ENCODE measurements at places on chromosomes 6 and 20.

- DNase-seq = no peak
These were observed 520.9 kb downstream of the CD83 start for GRCh38 chr6:14638435-14638905.

DNA sequence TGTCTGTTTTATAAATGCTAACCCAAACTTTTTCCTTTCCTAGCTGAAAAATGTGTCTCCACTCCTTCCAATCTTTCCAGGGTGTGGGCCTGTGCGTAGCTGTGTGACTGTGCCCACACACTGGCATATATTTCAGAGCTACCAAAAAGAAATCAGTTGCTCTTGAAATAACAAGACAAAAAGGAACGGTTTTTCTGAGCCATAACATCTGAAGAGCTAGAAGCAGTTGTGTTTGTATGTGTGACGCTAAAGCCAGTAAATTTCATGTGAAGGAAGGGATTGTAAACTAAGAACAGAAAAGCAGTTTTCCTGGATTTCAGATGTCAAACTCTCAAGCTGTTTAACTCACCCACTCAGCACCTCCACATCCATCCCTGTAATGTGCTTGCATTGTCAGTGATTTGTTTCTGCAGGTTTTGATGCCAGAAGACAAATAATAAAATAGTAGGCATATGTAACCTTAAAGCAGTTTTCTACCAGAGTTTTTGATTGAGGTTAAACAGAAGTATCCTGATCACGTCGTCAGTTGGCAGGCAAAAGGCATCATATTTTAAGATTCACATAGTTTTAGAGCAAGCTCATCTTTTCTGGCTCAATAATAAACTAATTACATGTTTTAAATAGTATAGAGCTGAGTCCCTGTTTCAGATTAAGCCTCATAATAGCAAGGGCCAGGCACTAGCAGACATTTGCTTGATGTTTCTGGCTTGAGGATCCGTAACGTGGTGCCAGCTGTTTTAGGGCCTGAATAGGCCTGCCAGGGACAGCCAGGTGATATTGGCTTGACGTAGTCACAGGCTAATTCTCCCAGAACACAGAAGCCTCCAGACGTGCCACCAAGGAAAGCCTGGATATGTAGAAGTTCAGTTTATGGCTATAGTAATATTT is 90.9 kb downstream of the FOXO3 start:
- DNase-seq = no peak

GRCh38 chr6:24060982-24061754 is 64.8 kb upstream of the NRSN1 start:
- DNase-seq = no peak

GRCh38 chr20:5195655-5196054 is 68.8 kb downstream of the CDS2 start:
- no peak for DNase-seq

DNA sequence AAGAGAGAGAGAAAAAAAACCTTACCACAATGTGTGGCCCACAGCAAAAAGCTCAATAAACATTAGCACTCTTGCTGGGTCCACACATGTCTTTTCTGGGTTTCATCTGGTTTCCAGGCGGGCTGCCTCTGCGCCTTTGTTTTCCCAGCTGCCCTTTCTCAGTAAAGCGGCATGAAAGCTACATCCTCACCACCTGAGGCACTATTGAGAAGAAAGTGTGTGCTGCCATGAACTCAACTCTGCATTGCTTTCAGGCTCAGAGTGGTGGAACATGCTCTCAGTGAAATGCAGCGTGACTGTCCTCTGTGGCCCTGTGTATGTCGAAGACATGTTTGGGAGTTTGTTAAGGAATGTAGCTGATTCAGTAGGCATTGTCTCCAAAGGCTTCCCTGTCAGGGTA is 102.3 kb downstream of the LYRM2 start:
- no peak for DNase-seq

DNA sequence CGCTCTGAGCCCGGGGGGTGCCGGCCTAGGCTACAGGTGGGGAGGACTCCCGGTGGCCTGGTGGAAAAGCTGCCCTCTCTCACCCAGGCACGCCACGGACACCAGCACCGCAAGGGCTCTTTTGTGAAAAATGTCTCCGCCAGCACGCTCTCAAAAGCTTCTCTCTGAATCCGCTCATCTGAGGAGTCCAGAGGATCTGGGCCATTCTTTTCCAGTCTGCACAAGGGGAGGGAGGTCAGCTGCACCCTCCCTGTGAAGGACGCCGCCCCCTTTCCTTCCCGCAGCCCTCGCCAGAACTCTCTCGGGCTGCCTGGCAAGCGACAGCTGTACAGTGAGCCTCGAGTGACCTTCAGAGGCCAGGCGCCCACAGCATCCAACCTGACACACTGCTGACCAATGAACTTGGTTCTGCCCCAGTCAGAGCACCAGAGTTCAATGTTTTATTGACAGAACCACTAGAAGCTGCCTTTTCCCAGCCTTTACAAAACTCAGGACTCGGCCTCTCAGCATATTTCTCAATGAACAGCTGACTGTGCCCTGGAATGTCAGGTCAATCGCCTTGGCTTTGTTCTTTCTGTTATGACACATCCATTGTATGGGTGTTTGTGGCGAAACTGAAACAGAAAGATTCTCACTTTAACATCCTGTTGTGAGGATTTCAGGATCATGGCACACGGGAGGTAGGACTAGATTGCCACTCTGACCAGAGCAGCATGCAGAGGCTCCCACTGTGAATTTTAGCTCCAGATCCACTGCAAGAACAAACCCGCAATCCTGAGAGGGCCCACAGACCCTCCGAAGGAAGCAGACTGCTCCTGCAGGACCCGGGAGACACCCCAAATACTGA is 26.7 kb downstream of the SERPINB9 start:
- no peak for DNase-seq

DNA sequence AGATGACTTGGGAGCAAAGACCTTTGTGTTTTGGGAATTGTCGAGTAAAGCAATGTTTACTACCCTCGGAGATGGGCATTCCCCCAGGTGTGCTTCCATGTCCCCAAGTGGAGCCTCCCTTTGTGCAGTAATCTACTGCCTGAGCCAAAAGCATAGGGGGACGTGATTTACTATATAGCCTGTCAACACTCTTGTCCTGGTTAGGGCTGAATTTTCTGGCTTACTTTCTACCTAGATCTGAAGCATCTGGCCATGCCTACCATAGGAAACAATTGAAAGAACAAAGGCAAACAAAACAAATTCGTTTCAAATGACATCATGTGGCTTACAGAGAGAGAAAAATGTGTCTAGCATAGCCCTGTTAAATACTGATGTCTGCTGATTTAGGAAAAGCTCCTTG is 350.6 kb downstream of the SAMD5 start:
- no peak for DNase-seq

GRCh38 chr6:138429761-138430160 is 25.7 kb downstream of the HEBP2 start:
- no peak for DNase-seq

DNA sequence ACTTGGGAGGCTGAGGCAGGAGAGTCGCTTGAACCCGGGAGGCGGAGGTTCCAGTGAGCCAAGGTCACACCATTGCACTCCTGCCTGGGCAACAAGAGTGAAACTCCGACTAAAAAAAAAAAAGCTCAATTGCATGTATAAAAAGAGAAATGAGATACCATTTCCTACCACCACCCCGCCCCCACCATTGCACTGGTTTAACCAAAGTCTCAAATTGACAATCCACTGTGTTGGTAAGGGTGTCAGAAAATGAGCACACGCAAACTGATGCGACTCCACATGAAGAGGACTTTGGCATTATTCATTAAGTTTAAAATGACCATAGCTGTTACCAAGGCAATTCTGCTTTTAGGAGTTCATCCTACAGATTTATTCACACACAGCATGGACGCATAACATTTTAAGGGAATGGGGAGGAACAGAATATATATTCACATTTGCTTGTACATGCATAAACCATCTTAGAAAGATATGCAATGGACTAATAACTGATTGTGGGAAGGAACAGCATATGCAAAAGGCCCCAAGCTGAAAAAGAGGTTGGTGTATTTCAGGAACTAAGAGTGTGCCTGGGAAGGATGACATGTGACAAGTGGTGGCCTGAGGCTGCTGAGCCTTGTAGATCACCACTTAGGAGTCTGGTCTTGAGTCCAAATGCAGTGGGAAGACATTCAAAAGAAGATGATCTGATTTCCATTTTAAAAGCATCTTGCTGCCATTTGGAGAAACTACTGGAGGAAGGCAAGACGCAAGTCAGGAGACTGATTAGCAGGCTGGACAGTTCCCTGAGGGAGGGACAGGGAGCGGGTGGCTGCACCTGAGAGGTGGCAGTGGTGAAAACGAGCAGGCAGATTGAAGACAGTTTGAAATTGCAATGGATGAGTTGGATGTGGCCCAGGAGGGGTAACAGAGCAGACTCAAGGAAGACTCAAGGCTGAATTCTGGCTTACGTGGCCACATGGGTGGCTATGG is 37.2 kb upstream of the PTPN1 start:
- no peak for DNase-seq

GRCh38 chr6:26452631-26453235 is 5.0 kb upstream of the BTN2A1 start:
- no peak for DNase-seq

- no peak for DNase-seq
These were observed 56.4 kb downstream of the CCN2 start for GRCh38 chr6:131894493-131895424.

- no peak for DNase-seq
These were observed 207.4 kb upstream of the LRFN2 start for GRCh38 chr6:40794586-40794985.

- no peak for DNase-seq
These were observed 181.9 kb downstream of the ERMARD start for GRCh38 chr6:169933251-169933821.

DNA sequence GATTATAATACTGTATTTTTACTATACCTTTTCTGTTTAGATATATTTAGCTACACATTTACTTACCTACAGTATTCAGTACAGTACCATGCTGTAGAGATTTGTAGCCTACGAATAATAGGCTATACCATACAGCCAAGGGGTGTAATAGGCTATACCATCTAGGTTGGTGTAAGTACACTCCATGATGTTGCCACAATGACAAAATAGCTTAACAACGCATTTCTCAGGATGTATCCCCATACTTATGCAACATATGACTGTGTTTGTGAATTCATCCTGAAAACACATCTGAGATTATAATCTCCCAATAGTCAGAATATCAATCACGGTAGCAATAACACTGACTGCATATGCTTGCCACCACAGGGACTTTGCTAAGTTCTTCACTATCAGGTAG is 20.7 kb downstream of the B4GALT5 start:
- DNase-seq = no peak

DNA sequence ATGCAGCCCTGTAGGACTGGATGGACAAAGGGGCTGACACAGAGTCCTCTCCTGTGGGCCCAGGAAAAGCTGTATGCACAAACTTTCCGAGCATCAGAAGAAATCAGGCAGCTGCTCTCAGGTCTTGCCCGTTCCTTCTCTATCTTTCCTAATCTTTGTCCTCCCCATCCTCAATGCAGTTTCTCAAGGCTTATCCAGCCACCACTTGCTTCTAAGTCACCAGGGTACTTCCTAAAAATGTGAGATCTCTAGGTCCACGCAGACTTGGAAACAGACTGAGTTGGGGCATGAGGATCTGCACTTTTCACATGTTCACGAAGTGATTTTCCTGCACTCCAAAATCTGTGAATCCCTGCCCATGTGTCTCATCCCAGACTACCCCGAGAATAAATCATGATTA is 394.5 kb upstream of the SLC35B3 start:
- no peak for DNase-seq

GRCh38 chr6:170372380-170373325 is 66.1 kb downstream of the FAM120B start:
- DNase-seq = no peak

GRCh38 chr6:92710048-92710447 is 709.3 kb downstream of the EPHA7 start:
- DNase-seq = no peak

- DNase-seq = no peak
These were observed 26.8 kb downstream of the HS3ST5 start for GRCh38 chr6:114315831-114316595.

DNA sequence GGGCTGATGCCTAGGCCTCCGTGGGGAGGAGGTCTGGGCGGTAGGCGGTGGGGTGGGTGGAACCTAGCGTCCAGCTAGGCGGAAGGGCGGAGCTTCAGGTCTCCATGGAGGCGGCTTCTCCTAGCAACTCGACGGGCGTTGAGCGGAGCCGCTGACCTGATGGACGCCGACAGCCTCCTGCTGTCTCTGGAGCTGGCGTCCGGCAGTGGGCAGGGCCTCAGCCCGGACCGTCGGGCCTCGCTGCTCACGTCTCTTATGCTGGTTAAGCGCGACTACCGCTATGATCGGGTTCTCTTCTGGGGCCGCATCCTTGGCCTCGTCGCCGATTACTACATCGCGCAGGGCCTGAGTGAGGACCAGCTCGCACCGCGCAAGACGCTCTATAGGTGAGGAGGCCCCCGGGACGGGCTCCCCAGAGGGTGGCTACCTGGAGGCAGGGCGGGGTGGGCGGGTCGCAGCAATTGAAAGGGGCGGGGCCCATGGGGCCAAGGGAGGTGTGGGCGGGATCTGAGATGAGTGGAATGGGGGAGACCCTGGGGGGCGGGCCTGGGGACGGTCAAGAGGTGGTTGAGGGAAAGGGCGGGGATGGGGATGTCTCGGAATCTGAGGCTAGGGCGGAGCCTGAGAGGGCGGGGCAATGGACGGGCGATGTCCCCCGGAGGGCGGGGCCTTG is at the start of gene RSPH9:
Gene RSPH9, plus strand, starts transcription at position 97 of the 673 bp plus-strand sequence. Its CDS starts 63 bp downstream, at position 160.
- DNase-seq = no peak

- no peak for DNase-seq
These were observed 592.7 kb upstream of the POU3F2 start for GRCh38 chr6:98241630-98242029.

GRCh38 chr6:132000296-132000695 is 49.1 kb upstream of the CCN2 start:
- DNase-seq = no peak

- no peak for DNase-seq
These were observed 31.6 kb upstream of the APMAP start for GRCh38 chr20:25024171-25024570.

- DNase-seq = no peak
These were observed 141.2 kb upstream of the KCNG1 start for GRCh38 chr20:51163996-51164600.

- DNase-seq = no peak
These were observed 98.3 kb downstream of the TMEM242 start for GRCh38 chr6:157224951-157225574.

DNA sequence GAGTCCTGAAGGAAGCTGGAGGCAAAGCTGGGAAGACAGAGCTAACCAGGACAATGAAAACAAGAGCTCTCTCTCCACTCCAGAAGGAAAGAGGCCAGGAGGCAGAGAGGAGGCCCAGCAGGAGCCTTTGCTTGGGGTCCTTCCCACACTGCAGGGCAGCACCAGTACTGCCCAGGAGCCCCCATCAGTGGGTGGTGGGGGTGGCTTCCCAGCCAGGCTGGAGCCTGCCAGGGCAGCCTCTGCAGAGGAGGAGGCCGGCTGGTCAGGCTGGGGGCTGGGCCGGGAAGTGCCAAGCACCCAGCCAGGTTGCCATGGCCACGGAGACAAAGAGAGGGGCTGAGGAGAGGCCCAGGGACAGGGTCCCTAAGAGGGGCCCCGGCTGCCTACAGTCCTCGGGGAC is 33.4 kb downstream of the PREX1 start:
- no peak for DNase-seq

DNA sequence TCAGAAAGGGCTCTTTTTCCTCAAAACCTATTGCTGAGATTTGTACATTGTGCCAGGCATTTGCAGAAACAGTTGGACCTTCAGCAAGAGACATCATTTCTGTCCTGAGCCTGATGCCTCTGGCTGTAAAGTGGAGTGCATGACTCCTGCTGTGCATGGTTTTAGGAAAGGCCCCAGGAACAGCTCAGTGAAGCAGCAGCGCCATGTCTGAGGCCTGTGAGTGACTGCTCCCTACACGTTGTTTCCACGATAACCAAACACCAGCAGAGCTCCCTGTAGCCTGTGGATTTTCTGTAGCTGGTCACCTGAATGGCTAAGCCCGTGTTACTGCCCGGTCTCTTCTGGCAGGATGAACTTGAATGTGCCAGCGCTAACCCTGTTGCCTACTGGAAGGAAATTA is 232.5 kb downstream of the TFAP2C start:
- DNase-seq = no peak

Data from activated gamma-delta T cell (primary cell).